ENCODE measurements at places on chromosomes 6 and 20.

GRCh38 chr20:52481443-52481842, 289.9 kb upstream of the ZFP64 start:
- no peak for DNase-seq

GRCh38 chr6:6952484-6952883, 155.3 kb upstream of the RREB1 start:
- no peak for DNase-seq

DNA sequence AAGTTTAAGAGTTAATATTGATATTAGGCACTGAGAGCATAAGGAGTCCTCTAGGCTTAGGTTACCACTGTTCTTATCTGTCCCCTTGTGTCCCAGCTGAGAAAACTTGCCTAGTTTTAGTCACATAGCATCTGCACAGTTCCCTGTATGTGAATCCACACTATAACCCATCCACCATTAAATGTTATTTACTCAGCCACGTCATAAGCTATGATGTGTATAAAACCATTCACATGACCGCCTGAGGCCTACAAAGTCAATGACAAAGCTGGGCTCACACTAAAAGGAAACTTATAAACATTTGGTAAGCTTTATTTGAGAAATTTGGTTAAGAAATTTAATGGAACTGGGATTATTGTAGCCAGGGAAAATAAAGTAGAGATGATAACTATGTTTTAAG, 59.2 kb upstream of the TFAP2D start:
- DNase-seq = no peak

DNA sequence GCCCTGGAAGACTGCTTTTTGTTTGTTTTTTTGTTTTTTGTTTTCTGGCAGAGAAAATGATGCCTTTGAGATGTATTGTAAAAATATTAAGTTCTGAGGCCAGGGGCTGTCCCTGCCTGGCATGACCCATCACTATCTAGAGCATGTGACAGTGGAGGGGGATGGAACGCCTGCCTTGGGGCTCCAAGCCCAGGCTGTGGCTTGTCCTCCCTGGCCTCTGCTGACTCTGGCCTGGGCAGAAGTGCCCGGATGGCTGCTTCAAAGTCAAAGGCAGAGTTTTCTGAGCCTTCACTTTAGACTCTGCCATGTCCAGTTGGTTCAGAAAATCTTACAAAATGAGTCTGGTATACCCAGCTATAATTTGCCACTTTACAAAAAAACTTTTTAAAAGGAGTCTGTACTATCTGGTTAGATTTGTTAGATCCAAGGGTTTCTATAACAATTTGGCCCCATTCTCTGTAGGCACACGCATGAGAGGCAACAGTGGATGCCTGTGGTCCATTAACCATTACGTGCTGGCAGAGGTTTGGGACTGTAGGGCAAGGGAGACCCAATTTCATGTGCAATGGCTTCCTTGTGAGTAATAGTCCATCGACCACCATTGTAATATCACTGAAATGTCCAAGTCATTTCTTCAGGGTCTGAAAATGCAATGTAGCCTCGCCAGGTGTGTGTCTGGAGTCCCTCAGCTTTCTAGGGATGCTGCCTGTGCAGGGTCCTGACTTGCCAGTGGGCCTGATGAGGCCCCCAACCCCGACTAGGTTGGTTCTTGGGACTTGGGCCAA, 8.3 kb downstream of the PPP1R3G start:
- DNase-seq = no peak

GRCh38 chr6:90820436-90820835, 233.6 kb upstream of the MAP3K7 start:
- no peak for DNase-seq

DNA sequence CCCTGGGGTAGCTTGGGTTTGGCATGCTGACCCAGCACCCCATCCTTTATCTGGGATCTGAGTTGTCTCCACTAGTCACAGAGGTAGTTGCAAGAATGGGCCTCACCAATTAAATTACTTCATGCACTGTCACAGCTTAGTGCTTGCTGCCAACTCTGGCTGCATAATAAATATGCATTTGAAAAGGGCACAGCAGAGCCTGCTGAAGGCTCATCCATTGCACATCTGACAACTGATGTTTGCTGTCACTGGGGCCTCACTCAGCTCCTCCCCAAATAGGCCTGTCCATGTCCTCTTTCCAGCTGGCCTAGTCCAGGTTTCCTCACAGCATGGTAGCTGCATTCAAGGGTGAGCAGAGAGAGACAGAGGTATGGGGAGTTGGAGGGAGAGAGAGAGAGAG, 13.3 kb upstream of the NXT1 start:
- no peak for DNase-seq

DNA sequence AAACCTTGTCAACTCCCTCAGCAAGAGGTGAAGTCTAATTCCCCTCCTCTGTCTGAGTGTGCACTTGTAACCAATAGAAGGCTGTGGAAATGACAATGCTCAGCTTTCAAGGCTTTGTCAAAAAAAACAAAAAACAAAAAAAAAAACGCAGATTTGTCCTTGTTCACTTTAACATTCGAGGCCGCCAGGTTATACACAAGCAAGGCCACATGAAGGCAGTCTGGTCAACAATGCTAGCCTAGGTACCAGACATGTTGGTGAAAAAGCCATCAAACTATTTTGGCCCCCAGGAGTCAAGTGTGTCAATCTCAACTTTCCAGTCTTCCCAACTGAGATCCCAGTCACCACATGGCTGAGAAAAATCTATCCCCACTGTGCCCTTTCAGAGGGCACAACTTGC, 92.3 kb downstream of the CDK19 start:
- no peak for DNase-seq

GRCh38 chr6:89144354-89144906, 1.4 kb upstream of the PM20D2 start:
- no peak for DNase-seq

DNA sequence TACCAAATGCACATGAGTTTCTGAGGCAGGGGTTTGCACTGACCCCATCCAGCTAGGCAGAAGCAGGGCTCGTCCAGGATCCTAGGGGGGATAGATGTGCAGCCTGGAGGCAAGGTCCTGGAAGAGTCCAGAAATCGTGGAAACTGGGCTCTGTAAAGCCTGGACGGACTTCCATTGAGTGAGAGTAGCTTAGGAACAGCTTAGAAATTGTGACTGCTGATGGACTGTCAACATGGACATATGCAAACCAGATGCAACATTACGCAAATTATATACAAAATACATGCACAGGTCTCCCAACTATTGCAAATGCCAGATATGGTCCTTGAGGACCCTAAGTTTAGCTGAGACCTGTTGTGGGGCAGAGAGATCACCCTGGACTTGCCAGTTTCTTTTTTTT, 4.8 kb upstream of the EMILIN3 start:
- no peak for DNase-seq

- DNase-seq = no peak
These were observed 77.9 kb upstream of the RALY start for GRCh38 chr20:33915726-33916331.

DNA sequence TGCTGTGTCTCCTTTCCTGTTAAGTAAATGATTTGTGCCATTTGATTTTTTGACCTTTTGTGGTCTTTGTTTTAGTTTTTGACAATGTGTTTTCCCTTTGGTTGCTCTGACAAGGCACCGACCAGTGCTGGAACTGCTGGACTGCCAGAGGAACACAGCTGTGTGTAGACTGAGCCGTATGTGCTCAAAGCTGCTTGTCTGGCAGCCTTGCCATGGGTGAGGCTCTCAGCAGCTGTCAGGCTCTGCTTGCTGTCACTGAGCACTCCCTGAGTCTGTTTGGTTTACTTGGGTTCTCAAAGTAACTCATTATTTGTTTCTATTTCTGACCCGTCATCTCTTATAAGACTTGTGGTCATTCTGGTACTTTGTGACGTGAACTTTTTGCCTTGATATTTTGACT, 15.1 kb upstream of the SNRPB start:
- no peak for DNase-seq

DNA sequence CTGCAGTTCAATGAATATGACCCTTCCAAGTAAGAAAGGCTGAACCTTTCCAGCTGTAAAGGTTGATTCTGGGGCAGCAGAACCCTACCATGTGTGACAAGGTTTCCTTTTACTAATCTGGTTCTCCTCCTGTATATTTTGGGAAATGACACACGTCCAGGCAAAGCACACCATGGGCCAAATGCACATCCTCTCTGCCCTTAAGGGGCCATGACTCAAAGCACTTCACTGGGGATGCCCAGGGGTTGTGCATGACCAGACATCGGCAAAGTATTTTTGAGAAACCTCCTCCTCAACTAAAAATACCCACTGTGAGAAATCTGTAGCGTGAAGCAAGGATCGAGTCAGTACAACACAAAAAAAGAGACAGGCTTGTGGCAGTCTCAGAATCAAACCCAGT, 174.7 kb downstream of the BACH2 start:
- DNase-seq = no peak

- DNase-seq = no peak
These were observed 145.9 kb upstream of the OLIG3 start for GRCh38 chr6:137640086-137640485.

DNA sequence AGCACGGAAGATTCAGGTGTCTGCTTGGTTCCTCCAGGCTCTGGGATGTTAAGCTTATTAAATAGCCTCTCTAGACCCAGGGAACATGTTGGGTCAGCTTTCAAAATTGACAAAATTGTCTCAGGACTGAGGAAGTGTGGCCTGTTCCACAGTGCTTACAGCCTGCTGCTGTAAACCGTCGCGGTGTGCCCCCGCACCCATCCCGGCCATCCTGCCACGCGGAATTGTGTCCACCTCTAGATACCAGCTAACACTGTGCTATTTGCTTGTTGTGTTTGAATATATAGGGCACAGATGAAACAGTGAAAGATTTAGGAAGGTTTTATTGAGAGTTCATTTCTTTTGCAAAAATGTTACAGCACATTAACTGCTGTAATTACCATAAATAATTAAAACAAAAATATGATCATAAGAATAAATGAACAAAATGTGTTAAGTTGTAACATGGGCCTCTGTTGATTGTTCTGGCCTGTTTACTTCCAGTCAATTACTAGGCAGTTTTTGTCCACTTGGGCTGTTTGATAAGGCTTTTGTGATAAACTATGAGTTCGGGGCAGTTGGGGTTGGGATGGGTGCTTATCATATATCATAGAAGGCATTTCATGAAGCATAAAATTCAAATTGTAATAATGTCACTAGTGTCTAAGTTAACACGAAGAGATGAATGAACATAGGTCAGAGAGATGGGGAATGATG, 77.4 kb downstream of the ARID1B start:
- DNase-seq = no peak

DNA sequence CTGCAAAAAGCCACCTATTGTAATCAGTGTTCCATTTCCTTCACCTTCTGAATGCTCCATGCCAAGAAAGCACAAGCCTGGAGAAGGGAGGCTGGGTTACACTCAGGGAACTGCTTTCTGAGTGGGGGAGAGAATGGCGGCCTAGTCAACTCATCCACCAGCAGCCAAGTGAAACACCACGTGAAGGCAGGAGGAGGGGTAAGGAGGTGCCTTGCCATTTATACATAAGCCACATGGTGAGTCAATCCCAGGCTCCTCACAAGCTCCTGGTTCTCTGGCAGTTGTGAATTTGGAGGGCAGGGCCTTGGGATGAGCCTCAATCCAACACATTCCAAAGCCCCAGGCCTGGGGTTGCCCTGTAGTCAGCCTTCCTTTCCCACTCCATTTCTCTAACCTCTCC, 149.4 kb downstream of the CD24 start:
- DNase-seq = no peak

DNA sequence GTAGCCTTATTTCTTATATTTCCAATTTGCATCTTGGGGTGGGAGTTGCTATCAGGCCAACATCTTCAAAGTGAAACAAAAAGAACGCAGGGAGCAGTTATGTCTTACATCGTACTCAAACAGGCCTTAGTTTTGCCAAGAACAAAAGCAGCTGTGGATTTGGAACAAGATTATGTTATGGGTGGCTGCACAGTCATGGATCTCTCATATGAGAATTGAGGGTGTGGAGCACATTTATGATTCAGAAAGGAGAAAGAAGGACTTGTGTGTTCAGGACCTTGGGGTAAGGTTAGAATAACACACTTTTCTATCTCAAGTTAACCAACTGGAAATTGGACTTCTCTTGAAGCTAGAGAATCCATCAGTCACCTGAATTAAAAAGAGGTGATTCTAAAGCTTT, 259.9 kb downstream of the FOXA2 start:
- DNase-seq = no peak

- DNase-seq = no peak
These were observed 234.1 kb downstream of the SOX4 start for GRCh38 chr6:21827425-21828202.

DNA sequence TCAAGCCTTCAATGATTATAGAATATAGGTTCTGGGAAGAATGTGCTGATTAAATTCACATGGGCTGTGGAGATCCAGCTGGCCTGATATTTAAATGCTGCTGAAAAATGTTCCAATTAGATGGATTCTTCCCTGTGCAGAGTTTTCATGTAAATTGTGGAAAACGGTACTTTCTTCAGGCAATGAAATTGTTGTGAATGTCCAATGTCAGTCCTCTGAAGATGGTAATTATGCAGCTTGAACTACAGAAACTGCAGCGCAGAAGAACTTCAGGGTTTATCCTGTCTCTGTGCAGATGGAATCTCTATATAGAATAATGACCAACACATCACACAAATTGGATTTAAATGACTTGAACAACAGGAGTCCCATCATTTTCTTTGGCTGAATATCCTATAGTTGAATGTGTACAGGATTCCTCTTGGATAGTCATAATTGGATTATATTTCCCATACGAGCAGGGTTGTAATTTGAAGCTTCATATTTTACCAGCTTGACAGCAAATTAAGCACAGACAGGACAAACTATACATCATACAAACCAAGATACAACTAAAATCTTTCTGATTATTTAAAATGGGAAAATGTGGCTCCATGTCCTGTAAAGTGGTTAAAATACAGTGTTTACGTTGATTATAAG, 82.3 kb downstream of the CAP2 start:
- DNase-seq = no peak

DNA sequence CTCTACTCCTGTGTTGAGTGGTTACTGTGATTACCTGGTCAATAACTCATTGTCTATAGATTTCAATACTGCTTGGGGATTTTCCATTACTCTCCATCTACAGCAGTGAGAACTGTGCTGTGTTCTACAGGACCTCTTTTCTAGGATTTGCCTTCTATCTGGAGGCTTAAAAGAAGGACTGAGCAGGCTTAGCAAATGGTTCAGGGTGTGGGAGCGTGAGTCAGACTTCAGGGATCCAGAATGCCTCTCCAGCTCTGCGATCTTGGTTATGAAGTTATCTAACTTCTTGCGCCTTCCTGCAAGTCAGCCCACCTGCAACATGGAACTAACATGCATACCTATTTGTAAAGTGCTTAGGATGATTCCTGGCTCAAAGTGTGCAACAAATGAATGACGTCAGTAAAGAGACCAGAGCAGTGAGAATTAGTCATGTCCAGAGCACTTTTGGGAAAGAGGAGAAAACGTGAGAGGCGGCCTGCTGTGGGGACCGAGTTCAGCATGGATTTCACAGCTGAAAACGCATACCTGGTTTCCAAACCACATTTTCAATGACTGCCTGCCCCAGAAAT, 610.1 kb upstream of the CDH4 start:
- DNase-seq = no peak

- DNase-seq = no peak
These were observed 9.7 kb downstream of the TIAM2 start for GRCh38 chr6:155004576-155005372.

GRCh38 chr20:10508468-10509251, 73.6 kb downstream of the SLX4IP start:
- DNase-seq = no peak

- no peak for DNase-seq
These were observed 72.8 kb downstream of the MAP3K5 start for GRCh38 chr6:136719280-136720044.
